ENCODE measurements at places on chromosomes 7 and 10.

DNA sequence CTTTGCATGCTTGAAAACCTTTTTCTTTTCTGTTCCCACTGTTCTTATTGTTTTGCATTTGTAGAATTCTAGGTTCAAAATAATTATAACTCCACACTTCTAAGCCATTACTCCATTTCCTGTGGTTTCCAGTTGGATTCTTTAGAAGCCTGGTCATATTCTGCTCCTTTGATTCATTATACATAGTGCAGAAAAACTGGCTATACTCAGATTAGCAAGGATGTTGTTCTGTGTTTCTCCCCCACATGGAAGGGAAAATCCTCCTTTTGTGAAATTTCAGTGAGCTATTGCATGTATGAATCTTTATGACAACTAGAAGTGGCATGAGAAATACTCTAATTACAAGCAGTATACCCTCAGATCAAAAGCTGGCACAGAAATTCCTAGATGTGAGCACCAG, 79.5 kb downstream of the SLC13A1 start:
- no peak for DNase-seq

DNA sequence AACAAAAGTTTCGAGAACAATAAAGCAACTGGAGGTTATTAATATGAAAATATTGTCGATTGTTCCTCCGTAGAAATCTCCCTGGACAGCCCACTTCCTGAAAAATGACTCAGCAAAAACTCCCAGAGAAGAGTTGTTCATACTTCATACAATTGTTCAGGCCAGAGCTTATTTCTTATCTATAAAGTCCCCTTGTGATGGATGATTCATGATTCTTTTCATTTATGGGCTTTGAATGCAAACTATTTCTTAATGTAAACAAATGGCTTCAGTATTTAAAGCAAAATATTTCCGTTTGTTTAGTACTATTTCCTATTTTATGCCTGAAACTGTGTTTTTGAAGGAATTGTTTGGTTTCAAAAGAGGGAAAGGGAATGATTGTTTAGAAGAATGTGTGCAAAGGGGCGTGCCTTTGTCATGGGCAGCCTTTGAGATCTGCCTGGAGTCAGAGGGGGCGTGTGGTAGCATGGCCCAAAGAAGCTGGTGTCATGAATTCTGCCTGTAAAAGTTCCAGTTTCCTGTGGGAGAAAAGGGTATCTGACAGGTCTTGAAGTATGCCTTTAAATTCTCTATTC, 26.2 kb upstream of the EXOC6 start:
- DNase-seq: peak; percentile 78

- DNase-seq: no peak
Observed at GRCh38 chr7:91347290-91347689, 83.1 kb downstream of the FZD1 start.

DNA sequence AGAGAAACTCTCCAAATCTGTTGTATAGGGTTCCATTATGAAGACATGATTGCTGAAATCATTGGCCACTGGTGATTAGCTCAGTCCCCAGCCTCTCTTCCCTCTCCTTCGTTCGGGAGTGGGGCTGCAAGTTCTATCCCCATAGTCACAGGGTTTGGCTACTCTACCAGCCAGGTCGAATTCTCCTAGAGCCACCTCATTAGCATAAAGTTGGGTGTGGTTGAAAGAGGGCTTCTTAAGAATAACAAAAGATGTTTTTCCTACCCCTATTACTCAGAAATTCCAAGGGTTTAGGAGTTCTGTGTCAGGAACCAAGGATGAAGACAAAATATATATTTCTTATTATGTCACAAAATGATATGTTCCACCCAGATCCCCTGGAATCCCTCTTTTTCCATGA, 166.2 kb upstream of the YAE1 start:
- DNase-seq: no peak

- peak; percentile 17 for DNase-seq
Observed at GRCh38 chr10:118394301-118395200, 52.4 kb upstream of the FAM204A start.

Data from epithelial cell of esophagus (primary cell).